Activated CD4-positive, alpha-beta T cell treated with anti-CD3 and anti-CD28 coated beads for 48 hours (primary cell): ENCODE measurements at places on chromosomes 5 and 9.
A peak's percentile ranks its signal among the peaks of the same experiment; 100 is the strongest.

DNA sequence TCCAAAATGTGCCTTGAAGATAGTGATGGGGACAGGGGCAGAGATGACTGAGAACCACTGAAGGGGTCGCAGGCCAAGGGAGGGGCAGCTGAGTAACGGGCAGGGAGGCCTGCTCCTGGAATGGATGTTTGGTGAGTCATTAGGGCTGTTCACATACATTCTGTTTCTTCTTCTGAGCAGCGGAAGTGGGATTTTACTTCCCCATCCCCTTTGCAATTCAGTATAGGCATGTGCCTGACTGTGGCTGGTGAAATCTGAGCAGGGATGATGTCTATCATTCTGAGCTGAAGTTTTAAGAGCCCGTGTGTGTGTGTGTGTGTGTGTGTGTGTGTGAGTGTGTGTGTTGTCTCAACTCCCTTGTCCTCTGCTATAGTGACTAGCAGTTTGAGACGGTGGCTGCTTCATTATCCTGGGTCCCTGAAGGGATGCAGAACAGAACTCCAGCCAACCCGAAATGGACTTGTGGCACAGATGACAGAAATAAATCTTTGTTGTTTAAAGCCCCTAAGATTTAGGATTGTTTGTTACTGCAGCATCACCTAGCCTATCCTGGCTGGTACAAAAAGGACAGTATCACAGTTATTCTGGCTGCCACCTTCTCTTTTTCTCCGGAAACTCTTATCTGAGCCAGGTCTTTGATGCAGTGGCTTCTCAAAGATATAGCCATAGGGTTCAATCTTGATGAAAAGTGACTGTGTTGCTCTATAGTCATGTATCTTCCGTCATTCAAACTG lies 29.2 kb upstream of the TGFBI start:
- no peak for DNase-seq

GRCh38 chr5:147160902-147161700 lies 73.7 kb upstream of the STK32A start:
- no peak for DNase-seq

- no peak for DNase-seq
These were observed 45.1 kb upstream of the SAP30L start for GRCh38 chr5:154400678-154401077.

- peak; percentile 50 for DNase-seq
These were observed 530 bp downstream of the TMEFF1 start for GRCh38 chr9:100473276-100474081.

DNA sequence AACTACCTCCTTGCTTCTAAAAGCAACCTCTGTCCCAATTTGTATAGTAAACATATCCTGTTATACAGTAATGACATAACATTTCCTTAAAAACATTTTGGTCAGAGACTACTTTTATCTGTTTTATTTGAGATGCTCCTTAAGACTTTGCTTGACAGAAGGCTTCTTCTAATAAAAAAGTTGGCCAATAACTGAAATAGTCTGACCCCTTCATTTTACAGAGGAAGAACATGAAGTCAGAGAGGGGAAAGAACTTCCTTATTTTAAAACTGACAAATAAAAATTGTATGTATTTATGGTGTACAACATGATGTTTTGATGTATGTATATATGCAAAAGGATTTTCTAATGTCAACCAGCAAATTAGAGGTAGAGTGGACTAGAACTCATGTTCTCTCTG lies 35.8 kb upstream of the SPARC start:
- no peak for DNase-seq

DNA sequence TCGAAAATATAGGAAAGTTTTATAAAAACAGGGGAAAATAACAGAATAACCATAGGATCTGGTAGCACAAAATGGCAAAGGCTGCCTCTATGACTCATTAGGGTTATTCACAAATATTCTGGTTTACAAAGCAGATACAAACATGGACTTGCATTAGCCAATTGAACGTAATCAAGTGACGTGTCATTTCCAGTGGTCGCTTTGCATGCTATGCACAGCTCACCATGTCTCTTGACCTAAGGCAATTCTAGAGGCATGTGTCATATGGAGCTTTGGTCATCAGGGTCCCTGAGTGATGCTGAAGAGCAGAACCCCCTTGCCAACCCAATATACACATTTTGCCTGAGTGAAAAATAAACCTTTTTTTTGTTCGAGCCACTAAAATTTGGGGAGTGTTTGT lies 158.8 kb downstream of the TMEM161B start:
- DNase-seq: no peak

- no peak for DNase-seq
These were observed 304.1 kb downstream of the ARRDC3 start for GRCh38 chr5:91079037-91079436.

GRCh38 chr9:8574846-8575245 lies 775.3 kb upstream of the DMAC1 start:
- DNase-seq: no peak

DNA sequence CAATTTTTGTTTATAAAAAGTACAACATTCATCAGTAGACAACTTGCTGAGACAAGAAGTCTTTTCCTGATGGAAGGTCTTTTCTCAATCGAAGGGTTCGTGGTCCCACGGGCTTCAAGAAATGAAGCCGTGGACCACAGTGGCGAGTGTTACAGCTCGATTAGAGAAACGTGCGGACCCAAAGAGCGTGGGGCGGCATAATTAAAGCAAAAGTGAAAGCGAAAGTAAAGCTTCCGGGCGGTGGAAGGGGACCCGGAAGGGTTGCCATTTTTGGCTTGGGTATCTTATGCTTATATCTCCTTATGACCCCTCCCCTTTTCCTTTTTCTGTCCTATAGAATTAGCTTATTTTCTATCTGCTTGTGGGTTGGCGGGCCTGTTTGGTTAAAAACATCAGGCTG lies 2309.4 kb upstream of the ACO1 start:
- DNase-seq: no peak

- no peak for DNase-seq
These were observed 149.0 kb downstream of the TTC39B start for GRCh38 chr9:15158064-15158463.

DNA sequence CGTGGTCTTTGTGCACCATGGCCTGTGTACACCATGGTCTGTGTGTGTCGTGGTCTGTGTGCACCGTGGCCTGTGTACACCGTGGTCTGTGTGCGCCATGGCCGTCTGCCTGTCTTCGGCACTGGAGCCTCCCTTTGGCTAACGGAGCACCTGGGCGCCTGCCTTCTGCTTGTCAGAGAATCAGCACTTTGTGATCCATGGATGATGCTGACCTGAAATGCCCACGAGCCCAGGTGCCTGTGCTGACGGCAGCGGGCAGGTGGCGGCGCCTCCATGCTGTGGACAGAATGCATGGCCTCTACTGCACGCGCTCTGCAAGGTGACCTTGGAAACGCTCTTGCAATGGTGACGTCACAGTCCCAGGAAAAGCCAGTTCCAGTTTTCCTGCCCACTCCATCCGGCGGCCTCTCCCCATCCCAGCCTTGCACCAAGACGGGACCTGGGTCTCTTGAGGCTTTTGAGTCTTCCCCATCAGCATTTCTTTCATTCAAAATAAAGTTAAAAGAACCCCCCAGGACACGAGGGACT lies 14.6 kb downstream of the LCN9 start:
- no peak for DNase-seq

GRCh38 chr5:102611312-102611711 lies 112.5 kb upstream of the SLCO6A1 start:
- DNase-seq: no peak

DNA sequence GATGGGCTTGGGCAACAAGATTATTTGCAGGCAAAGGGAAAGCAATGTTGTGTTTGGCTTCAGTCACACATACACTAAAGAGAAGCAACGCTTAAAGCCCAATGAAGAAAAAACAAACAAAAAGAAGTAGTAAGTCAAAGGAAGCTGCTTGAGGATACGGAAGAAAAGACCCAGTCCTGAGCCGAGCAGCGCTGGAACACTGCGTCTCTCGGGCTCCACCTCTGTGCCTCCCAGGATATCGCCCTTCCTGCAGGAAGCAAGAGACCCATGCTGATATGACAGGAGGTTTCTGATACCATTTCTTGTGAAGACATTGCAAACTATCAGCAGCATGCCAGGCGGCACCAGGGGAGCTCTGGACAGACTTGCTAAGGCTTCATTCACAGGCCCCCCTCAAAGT lies 9.9 kb downstream of the GNAQ start:
- no peak for DNase-seq

GRCh38 chr9:117412006-117412715 lies 2.7 kb downstream of the ASTN2 start:
- no peak for DNase-seq

- DNase-seq: no peak
These were observed 100.5 kb upstream of the SNX2 start for GRCh38 chr5:122674385-122674784.

GRCh38 chr5:59873113-59873512 lies 20.4 kb downstream of the PDE4D start:
- no peak for DNase-seq

DNA sequence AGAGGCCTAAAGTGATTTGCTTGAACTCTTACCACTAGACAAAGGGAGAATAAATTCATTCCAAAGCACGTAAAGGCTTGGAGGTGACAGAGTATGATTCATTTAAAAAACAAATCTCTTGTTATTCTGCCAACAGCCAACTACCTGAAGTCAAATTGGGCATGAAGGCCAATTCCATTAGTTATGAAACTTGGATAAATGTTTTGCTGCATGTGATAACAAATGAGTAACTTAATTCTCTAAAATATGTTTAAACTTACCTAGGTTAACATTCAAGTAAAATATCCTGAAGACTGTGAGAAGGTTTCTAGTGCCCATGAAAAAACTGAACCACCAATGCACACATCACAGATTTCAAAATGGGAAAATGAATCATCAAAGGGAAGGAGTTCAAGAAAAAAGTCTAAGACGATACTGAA lies 120.1 kb upstream of the TSLP start:
- DNase-seq: no peak

GRCh38 chr5:35819668-35820067 lies 37.0 kb upstream of the IL7R start:
- DNase-seq: no peak

- DNase-seq: no peak
These were observed 414.2 kb downstream of the TAF11L14 start for GRCh38 chr5:18048449-18048848.

DNA sequence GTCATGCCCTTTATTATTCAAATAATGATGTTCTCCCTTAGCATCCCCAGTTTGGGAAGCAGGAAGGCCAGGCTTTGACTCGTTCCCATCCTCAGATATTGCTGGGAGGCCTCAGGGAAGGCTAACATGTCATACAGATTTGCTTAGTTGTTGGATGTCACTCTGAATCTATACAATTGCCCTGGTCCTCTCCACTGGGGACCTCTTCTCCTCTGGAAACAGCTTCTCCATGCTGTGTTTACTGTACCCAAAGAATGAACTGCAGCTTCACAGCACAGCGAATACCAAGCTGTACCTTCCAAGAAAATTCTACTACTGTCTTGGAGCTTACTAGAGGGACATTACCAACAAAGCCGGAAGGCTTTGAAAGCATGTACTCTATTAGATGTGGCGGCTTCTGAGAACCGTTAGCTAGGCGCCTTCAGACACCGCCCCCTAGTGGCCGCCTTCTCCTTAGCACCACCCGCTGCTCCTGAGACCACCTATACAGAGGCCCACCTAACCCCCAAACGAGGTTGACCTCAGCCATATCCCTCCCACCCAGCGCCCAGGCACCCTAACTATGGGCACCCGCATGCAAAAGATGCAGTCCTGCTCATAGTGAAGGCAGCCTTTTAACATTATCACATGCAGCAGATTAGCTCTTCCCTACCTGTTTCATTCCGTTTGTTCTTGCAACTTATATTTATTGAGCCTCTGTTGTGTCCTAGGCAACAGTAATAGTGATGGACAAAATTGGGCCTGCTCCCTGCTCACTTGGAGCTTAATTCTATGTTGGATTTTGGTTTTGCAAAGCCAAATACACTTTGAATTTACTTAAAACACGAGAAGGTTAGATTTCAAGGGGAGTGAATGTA lies 34.9 kb upstream of the FOXI1 start:
- peak; percentile 33 for DNase-seq

DNA sequence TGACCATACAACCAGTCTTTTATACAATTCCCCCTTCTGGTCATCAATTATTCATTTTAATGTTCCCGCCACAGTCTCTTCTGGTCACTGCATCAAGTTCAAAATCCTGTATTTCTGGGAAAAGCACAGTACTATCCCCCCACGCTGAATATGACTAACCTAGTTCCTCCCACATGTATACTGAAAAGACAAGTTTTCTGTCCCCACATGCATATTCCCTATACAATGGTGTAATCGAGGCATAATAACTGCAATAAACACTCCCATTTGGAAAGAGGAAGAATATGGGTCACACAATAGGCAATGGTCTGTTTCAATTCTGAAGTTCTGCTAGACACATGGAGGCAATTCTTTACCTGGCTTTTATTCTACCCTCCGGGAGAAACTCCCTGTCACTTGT lies 344.9 kb downstream of the EFNA5 start:
- DNase-seq: no peak

DNA sequence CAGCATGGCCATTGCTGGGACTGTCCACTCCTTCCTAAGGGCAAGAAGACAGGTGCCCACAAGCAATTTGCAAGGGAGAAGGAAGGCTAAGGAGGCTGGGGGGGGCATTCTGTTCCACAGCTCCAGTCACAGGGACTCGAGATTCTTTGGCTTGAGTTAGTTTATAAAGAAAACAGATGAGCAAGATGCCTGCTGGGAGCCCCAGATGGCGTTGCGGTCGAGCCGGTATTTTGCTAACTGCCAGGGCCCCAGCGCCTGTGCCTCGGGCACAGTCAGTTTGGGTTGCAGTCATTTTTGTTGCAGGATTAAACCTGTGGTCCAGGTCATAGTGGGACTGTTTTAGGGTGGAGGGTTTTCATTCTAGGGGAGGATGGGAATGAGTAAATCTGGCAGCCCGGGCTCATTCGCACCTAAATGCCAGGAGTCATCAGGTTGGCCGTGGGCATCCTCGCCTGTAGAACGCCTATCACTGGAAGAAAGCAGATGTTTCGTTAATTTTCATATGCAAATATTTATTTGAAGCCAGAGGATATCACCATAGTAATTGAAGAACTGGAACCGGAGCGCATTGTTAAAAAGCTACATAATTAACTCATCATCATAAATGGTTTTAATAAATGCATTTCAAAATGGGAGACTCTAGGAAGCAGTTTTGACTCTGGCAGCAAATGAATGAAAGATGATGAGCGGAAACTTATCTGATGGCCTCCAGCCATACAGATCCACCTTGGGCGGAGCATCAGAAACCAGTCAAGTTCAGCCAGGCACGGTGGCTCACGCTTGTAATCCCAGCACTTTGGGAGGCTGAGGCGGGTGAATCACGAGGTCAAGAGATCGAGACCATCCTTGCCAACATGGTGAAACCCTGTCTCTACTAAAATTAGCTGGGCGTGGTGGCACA lies 87.1 kb upstream of the FCN2 start:
- DNase-seq: no peak
